ENCODE measurements at places on chromosomes 12 and 14.

DNA sequence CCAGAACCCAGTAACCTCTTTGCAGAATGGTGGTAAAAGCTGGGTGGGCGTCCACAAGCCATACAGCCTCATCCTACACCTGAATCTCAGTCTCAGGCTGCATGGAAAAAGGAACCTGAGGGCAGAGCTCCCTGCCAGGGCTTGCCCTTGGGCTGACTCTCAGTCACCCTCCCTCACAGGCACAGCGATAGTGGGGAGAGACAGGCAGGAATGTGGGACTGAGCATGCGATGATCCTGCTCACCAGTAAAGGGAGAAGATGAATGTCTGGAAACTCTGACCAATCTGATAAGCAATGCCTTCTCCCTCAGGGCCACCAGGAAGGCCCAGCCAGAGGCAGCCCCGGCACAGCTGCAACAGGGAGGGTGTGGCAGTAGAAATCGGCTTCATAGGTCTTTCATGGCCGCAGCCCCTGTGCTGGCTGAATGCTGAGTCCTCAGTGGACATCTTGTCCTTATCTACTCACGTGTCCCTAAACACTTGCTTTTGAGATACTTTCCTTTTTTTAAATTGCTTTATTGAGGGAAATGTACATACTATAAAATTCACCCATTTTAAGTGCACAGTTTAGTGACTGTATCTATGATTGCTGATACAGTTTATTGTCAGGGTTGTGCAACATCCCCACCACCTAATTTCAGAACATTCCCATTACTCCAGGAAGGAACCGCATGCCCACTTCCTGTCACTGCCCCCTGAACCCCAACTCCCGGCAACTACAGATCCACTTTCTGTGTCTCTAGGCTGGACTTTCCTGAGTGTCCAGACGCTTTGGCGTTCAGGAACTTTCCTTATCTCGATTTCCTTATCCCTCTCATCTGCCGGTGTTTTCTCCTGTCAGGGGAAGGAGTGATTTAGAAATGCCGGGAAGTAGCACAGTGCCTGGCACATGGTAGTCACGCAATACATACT lies 258.1 kb downstream of the PCNX1 start:
- no peak for DNase-seq

- DNase-seq, result no peak
Measured at GRCh38 chr14:34053666-34054065, 102.8 kb upstream of the EGLN3 start.

GRCh38 chr12:81176796-81177195 lies 98.9 kb downstream of the ACSS3 start:
- no peak for DNase-seq

DNA sequence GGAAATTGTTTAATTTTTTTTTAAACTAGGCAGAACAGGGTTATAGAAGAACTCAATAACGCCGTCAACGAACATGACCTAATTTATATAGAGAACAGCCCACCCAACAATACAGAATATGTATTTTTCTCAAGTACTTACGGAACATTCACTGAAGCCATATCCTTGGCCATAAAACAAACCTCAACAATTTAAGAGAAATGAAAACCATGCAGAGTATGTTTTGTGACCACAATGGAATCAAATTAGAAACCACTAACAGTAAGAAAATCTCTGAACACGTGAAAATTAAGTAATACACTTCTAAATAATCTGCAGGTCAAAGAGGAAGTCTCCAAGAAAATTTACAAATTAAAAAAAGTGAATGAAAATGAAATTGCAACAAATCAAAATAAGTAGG lies 9.4 kb downstream of the SART3 start:
- no peak for DNase-seq

DNA sequence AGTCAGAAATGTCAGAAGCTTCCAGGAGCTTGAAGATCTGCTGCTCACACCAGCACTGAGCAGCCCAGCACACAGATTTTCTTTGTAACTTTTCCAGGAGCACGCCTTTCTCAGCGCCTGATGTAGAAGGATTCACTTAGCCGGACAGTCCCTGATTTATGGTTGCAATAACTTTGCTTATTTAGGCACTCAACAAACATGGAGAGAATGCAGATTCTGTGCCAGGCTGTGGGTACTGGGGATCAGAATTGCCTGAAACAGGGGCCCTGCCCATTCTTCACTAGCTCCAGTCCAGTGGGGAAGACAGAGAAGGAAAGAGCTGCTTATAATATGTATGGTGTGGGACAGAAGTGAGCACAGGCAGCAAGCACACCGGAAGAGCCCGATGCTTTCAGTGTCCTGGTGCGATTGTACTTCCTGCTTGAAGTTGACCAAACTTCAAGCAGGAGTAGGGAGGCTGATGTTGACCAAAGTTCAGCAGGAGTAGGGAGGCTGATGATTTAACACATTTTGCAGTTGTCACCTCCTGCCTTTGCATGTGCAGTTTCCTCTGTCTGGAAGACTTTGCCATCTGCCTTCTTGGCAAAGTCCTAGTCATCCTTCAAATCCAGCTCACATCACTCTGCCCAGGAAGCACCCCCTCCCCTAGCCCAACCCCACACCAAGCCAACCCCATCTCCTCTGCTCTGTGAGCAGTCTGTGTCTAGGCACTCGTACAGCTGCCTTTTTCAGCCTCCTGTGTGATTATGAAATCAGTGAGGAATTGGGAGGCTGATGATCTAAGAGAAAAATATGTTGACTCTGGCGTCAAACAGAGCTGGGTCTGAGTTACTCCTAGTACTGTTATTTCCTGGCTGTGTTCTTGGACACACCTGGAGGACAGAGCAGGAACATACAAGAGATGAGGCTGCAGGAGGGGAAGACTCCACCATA lies 12.0 kb upstream of the PRIMA1 start:
- DNase-seq, result no peak

GRCh38 chr12:127619869-127620734 lies 646.9 kb upstream of the TMEM132C start:
- DNase-seq, result no peak

GRCh38 chr14:89255852-89256251 lies 161.2 kb downstream of the FOXN3 start:
- DNase-seq, result no peak

GRCh38 chr12:42525444-42525843 lies 64.1 kb downstream of the PRICKLE1 start:
- DNase-seq, result no peak

DNA sequence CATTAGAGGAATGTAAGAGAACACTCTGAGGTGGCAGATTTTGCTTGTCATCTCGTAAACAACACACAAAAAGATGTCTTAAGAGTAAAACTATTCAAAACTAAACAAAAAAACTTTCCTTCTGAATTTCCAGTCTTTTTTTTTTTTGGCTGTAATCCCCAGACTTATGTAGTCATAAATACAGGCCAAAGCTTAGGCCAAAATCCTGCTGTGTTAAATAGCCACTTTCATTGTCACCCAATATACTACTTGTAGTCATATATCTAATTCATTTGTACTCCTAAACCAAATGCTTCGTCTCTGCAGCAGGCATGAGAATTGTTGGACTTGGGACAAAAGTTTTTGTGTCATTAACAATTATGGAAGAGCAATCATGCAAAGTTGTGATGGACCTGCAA lies 103.5 kb upstream of the ATF1 start:
- DNase-seq, result no peak

- peak; percentile 89 for DNase-seq
Measured at GRCh38 chr12:116336542-116337065, 59.1 kb upstream of the MED13L start.

DNA sequence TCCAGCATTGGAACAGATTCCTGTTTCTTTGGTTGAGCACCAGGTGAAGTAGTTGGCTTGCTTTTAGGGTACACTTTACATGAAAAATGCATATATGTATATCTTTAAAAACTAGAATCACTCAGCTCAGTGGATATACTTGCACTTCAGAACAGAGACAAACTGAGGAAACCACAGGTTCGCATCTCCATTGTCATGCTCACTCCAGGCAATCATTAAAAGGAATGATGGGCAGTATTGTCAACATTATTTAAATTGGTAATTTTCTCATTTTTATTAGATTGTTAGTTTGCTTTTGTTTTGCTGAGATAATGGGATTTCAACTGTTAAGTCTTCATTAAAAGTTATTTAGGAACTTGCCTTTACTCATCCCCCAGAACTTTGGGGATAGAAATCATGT lies 71.0 kb upstream of the NELL2 start:
- no peak for DNase-seq

Data from stimulated activated naive B cell treated with anti-CD40 and anti-IgM and Interleukin-4, amounts not matched to agents 10 μg/mL and 1 μg/mL and 100 μg/mL, for 72 hours (primary cell).